Esophagus mucosa (tissue), 1 donor: ENCODE measurements at places on chromosomes 5 and 9. TPM values are rescaled to one million over a fixed set of nuclear protein-coding genes. Genes with fewer than 3 reads are reported as not detected.
A peak's percentile ranks its signal among the peaks of the same experiment; 100 is the strongest.

Gene APC
- 27.3 TPM for total RNA-seq

DNA sequence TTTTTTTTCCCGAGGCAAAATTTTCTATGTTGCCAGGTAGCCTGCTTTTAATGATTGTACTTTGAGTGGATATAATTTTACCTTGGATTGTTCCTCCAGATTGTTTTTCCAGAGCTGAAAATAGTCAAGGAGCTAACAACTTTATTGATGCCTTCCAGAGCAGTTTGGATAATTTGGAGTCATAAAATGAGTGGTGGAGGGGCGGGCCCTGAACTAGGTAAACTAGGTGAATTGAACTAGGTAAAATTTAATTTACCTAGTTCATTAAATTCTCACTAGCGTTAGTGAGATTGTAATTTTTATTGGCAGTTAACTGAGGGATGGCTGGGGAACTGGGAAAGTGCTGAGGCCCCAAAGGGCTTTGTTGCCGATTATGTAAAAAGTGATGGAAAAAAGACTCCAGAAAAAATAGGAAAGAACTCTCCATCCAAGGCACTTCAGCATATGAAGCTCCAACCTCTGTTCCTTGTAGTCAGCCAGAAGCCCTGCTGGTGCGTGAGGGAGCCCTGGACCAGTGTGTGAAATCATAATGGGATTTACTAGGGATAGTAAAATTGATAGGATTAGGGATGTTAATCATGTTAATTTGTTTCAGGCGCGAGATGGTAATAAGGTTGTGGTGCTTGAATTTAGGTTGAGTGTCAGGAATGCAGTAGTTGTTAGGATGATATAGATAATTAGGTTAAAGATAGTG is 1.7 kb downstream of the DNAJC25 start:
- ATAC-seq: no peak

Gene DCAF12
- 39.5 TPM for total RNA-seq

DNA sequence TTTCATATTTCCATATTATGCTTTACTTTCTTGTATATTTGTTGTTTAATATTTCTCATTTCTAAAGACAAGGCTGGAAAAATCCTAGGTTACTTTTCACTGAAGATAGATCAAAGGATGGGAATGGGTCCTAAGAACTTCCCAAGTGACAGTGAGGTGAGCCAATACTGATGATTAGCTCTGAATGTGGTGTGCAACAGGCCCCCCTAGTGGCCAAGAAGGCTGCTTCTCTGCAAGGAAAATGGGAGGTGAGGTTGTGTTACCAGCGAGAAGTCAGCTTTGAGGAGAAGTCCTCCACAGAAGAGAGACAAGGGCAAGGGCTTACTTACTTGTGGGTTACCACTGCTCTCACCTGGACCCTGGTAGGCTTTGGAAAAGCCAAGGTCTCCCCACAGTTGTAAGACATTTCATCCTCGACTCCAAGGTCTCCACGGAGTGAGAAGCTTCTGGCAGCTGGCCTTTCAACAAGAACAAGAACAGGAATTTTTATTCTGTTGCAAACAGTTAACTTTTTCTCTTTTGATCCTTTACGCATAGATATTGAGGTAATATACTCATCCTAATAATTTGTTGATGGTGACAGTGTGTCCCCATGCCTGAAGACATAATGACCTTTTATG is 69.9 kb downstream of the MAMDC2 start:
- peak; percentile 56 for ATAC-seq

DNA sequence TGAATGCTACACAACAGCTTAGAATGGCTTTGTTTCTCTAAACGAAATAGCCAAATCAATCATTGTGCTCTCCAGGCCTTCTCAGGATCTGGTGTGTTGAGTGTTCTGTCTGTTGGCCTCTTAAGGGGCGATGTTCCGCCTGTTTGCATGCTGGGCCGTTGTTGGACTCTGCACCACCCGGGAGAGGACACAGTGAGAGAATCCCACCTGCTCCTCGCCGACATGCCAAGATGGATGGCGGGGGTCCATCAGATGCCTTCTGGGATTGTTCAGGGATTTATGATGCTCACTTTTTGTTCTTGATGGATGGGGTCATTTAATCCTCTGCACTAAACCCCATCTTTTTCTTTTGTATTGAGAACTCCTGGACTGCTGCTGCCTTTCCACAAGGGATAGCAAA is 159.9 kb downstream of the NTRK2 start:
- ATAC-seq: no peak

DNA sequence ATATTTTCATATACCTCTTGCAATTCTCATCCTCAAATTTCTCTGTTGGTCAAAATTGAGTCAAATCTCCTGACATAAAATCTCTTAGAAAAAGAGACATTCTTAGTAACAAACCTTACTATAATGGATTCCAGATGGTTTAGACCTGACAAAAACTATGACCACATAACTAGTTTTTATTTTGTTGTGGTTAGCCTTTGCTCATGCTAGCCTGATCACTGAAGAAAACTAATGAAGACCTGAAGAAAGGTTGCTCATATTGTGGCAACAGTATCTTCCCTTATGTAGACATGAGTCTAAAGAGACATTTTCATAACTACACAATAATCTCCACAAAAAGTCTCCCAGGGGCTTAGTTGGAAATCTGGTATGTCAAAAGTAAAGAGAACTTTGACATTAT is 274.1 kb upstream of the TMEM161B start:
- ATAC-seq: no peak

GRCh38 chr5:180332861-180333260 is 20.3 kb downstream of the GFPT2 start:
- ATAC-seq: no peak

DNA sequence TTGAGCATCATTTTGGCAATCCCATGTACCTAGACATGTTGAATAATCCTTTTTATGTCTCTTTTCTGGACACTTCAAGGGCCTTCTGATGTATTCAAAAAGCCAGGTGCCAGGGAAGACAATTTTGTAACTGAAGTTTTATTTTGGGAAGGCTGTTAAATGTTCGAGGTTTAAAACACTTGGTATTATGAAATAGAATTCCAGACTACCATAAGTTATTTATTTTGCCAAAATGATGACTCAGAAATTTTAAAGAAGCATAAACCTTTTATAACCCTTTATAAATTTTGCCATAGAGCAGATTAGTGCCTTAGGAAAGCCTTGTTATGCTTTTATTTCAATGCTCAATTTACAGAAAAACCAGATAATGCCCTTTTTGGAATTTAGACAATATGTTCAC is 30.3 kb upstream of the UHRF2 start:
- ATAC-seq: no peak

DNA sequence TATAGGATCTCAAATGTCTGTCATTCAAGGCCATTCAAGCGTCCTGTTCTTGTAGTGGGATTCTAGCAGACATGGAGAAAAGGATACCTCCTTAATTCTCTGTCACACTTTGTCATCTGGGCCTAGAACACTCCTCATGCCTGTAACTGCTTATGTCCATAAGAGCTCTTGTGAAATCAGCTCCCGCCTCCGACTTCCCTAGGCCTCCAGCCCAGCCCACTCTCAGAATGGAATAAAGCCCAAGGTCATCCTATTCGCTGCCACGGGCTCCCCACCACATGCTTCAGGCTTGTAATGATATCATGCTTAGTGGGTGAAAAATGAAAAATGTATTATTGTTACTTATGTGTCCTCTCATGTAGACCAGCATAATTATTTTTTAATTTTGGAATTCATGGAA is 632.5 kb downstream of the ISL1 start:
- ATAC-seq: no peak

GRCh38 chr9:110427497-110428104 is 89.9 kb upstream of the TXNDC8 start:
- ATAC-seq: peak; percentile 43

DNA sequence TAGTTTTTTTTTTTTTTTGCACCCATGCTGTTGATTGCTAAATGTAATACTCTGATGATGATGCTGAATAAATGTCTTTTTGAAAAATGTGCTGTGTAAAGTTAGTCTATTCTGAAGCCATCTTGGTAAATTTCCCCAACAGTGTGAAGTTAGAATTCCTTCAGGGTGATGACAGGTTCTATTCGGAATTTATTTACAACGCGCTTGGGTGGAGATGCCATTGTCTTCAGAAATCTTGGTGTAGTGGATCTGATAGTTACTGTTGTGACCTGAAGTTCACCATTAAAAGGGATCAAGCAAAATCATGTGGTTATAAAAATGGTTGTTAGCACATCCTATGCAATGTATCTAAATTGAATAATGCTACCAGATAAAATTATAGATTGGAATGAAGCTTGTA is 36.3 kb upstream of the DMRT1 start:
- ATAC-seq: no peak

DNA sequence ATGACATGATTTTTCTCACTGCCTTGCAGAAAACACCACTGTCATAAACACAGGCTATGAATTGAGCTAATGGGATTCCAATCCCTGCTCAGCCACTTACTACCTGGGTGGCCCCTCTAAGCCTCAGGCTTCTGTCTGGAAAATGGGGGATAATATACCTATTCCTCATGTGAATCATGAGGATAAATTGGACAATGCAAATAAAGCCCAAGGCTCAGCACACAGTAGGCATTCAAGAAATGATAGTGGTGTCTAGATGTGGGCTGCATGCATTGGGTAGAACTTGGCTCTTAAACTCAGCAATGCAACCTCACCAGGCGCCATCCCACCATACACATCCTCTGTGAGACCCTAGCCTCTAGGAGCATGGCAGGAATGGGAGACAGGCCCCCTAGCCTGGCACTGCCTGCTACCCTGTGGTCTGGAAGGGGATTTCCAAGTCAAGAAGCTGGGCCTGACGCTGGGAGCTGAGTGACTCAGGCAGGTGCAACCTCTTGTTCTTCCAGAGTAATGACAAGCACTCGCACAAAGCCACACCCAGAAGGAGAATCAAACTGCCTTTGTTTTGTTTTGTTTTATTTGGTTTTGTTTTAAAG is 2.3 kb upstream of the TNIP1 start:
- ATAC-seq: peak; percentile 77

Gene IFNK
- not detected for total RNA-seq

DNA sequence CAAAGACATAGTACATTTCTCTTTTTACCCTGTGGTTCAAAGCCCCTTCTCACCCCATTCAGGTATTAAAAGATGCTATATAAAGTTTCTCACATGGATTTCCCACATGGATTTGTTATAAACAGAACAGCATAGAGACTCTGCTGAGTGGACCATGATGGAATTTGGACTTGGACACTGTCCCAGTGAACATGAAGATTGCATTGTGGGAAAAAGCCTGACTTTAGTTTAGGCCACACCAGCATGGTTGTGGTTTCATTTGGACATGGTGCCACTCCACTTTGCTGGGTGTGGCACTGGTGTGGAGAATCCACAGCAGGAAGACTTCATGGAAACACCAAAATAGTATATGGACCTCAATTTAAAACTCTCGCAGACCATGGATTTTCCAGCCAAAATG is 124.6 kb downstream of the ARHGAP26 start:
- no peak for ATAC-seq

DNA sequence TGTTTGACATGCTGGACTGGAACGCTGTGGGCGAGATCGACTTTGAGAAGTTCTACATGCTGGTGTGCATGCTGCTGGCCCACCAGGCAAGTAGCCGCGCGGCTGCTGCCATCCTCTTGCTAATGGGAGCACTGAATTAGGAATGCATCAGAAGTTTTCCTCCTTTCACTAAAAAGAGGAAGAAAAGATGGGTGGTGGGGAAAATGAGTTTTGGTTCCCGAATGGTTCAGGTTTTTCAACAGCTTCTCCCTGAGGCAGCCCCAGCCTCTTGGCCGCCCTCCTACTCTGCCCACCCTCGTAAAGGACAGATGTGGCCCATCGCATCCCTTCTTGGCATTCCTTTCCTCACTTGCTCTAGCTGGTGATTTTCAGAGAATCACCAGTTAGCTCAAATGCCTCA is 5.5 kb downstream of the EFCAB9 start:
- ATAC-seq: no peak

- no peak for ATAC-seq
Measured at GRCh38 chr5:145568581-145568980, 266.6 kb downstream of the PRELID2 start.

- ATAC-seq: no peak
Measured at GRCh38 chr9:38421498-38422211, 2.6 kb downstream of the IGFBPL1 start.

DNA sequence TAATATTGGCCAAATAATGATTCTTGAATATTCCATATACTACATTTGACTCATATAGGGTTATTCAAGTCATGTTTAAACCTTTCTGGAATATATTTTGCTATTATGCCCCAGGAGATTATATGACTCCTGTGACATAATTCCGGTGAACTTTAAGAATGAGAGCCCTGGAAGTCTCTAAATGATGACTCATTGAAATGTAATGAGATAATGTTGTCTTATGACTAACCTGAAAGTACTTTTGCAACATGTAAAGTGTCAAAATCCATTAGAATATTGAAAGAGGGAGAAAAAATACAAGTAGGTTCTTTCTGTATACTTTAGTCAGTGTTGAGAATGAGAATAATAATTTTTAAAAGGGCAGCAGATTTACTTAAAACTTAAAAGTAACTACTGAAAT is 830.4 kb downstream of the MAT2B start:
- ATAC-seq: peak; percentile 68

DNA sequence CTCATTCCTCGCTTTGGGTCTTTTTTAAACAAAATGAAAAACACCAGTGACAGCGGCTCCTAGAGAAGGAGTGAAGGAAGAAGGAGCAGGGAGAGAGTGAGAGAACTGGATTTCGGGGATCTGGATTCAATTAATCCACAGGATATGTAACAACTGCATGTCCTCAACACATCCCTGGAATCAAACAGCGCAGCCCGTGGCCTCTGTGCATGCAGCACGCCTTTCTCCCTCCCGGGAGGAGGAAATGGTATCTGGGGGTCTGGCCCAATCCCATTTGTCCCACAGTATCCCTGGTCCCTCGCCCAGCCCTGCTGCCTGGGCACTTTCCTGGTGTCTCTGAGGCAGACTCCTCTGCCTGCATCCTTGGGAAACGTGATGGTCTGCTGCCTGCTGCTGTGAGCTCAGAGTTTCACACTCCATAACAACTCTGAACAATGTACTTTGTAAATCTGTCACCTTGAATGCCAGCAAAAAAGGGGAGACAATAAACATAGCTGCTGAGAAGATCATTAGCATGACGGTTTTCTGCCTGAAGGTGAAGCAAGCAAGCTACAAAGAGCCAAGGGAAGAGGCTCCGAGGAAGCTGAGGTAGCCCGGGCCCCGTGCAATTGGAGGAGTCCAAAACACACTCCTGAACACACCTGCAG is 56.1 kb downstream of the PTCH1 start:
- ATAC-seq: no peak

GRCh38 chr5:126912616-126913200 is 117.7 kb downstream of the MARCHF3 start:
- ATAC-seq: no peak

Gene NR4A3
- 0.24 TPM for total RNA-seq

DNA sequence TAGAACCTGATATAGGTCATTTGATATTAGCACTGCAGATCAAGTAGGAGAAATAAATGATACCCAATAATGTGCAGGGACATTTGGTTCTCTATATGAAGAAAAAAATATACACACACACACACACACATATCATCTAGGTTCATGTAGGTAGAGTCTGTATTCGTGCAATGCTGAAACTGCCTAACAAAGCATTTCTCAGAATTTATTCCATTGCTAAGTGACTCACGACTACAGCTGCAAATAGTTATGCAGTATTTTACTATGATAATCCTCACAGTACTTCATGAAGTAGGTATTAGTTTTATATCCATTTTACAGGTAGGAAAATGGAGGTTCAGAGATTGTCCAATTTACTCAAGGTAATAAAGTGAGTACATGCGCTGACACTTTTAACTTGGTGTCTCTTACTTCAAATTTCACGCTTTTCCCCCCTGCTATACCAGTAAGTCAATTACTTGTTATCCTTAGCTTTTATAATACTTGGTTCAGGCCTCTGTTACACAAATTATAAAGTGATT is 2.4 kb downstream of the GIN1 start:
- no peak for ATAC-seq
